ENCODE measurements at places on chromosomes 11 and 22.

DNA sequence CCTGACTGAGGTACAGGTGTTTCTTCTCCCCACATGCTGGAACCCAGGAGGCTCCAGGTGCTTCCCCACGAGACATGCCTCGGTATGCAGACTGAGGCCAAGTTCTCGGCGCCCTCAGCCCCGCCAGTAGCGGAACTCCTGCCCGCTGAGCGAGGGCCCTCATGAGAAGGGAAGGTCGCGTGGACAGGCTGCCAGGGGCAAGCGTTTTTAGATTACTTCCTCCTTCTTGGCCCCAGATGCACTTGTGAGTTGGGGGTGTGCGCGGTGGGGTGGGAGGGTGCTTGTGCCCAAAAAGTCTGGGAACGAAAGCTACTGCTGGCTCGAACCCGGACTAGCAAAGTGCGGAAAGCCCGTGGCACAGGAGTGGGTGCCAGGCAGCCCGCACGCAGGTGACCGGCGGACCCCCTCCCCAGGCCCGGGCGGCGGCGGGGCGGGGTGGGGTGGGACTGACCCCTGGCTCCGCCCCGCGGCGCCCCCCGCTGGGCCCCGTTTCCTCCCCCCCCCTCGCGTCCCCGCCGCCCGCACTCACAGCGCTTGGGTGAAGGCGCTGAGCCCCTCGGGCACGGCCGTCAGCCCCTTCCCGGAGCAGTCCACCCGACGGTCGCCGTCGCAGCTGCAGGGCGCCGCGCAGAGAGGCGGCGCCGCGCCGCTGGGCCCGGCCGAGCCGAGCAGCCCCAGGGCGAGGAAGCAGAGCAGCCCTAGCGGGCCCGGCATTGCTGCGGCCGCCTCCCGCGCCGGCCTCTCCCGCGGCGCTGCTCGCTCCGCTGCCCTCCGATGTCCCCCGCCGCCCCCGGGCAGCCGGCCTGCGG is 797 bp downstream of the LGR4 start:
- no peak for DNase-seq

DNA sequence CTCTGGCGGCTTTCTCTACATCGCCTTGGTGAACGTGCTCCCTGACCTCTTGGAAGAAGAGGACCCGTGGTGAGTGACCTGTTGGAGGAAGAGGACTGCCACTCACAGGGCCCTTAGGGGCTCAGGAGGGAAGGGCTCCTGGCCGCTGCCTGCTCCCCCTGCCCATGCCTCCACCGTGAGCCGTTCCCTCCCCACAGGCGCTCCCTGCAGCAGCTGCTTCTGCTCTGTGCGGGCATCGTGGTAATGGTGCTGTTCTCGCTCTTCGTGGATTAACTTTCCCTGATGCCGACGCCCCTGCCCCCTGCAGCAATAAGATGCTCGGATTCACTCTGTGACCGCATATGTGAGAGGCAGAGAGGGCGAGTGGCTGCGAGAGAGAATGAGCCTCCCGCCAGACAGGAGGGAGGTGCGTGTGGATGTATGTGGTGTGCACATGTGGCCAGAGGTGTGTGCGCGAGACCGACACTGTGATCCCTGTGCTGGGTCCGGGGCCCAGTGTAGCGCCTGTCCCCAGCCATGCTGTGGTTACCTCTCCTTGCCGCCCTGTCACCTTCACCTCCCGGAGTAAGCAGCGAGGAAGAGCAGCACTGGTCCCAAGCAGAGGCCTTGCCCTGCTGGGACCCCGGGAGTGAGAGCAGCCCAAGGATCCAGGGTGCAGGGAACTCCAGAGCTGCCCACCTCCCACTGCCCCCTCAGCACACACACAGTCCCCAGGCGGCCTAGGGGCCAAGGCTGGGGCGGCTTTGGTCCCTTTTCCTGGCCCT is 6.9 kb downstream of the SLC39A13 start:
- no peak for DNase-seq

- DNase-seq: no peak
These were observed 107.8 kb downstream of the CYP2R1 start for GRCh38 chr11:14784230-14784629.

DNA sequence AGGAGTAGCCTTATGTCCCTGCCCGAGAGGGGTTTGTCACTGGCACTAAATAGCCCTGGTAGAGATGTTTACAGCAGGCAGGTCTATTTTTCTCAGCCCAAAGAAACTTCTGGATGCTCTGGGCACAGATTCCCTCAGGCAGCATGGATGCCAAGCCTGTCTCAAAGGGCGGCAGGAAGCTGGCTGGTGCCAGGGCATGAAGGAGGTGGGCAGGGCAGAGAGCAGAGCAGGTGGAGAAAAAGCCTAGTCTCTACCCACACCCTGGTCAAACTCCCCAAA is 4.1 kb upstream of the GAS2L1 start:
- no peak for DNase-seq

DNA sequence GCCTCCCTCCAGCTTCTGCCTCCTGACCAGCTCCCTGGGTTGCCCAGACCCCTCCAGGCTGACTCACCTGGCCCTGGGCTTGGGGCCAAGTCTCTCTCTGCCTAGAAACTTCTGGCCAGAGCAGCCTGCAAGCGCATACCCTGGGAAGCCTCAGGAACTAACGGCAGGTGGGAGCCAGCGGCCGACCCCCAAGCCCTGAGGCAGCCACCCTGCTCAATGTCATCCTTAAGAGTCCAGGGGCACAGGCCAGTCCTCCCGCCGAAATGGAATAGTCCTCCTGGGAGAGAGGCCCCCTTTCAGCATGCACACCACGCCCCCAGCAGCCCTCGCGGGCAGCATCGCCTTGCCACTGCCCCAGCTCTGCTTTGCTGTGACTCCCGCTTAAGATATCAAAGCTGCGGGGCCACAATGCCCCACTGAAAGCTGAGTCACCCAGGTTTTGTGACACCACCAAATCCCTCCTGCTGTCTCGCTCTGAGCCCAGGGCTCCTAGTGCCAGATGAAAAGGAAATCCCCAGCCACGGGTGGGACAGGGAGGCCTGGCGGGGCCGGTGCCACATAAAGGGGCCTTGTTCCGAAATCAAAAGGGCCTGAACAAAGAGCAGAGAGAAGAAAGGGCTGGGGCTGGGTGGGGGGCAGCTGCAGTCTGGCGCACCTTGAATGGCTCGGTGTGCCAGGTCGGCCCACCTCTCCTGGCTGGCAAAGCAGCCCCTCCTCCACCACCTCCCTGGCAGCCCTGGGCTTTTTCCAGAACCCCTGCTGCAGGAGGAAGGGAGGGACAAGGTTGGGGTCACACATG is 21.4 kb upstream of the FGF3 start:
- DNase-seq: no peak

GRCh38 chr11:73323464-73323863 is 15.4 kb downstream of the ARHGEF17 start:
- DNase-seq: no peak

DNA sequence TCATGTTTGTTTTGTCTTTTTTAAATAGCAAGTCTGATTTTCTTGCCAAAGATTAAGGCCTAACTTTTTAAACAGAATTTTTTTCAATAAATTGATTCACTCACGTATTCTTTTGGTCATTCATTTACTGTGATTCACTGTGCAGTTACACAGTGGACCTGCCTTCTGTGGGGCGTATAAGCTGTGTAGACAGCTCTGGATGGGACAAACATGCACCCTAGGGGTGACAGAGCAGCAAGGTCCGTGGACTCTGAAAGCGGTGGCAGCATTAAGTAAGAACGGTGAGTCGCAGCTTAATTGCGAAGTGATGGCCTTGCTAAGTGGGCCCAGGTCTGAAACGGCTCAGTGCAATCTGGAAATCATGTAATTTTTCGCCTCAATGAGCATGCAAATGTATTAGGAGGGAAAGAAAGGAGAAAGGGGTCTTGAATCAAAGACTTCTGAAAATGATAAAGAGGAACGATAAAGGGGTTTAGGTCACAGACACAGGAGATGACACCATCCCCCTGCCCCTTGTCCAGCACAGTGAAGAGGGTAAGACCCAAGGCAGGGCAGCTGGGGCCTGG is 113.1 kb downstream of the SPATA19 start:
- no peak for DNase-seq

- no peak for DNase-seq
These were observed at the start of gene POU2AF1 for GRCh38 chr11:111378861-111379601. Gene POU2AF1 (minus strand): TSS chr11:111379275. CDS start chr11:111379177, 98 bp downstream.

DNA sequence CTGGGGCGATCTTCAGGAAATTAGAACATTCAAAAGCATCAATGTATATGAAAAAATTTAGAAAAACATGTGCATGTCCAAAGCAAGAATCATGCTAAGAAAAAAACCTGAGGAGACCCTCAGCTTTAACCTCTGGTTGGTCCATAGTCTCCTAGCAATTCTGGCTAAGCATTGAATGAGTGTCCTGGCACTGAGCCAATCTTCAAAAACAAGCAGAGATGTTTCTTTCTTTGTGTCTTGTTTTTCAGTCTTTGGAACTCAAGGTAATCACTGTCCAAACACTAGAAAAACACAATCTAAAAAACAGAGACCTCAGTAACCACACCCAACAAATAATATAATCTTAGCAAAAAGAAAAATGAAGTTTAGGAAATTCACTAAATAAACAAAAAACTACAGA is 205.4 kb upstream of the CARD18 start:
- no peak for DNase-seq

- DNase-seq: no peak
These were observed 50.4 kb downstream of the ANO1 start for GRCh38 chr11:70128435-70128906.

- DNase-seq: no peak
These were observed 10.5 kb downstream of the YWHAH start for GRCh38 chr22:31954535-31955523.

GRCh38 chr11:1623716-1624115 is 1.8 kb upstream of the KRTAP5-4 start:
- DNase-seq: no peak

DNA sequence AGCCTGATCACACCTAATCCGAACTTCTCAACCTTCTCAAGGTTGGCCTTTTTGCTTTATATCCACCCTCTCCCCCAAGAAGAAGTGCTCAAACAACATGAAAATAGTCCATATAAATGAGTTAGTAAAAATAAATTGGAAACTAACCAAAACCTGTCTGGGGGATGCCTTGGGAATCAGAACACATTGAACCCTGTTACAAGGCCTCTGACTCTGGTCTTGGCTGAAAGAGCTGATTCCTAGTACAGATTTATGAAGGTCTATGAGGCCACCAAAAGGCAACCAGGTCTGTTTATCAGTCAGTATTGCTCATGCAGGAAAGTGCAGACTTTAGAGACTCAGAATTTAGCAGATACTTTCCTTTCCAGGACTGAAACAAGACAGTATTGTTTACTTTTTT is 49.7 kb downstream of the NRXN2 start:
- DNase-seq: no peak

- no peak for DNase-seq
These were observed 82.6 kb downstream of the MN1 start for GRCh38 chr22:27719036-27719347.

DNA sequence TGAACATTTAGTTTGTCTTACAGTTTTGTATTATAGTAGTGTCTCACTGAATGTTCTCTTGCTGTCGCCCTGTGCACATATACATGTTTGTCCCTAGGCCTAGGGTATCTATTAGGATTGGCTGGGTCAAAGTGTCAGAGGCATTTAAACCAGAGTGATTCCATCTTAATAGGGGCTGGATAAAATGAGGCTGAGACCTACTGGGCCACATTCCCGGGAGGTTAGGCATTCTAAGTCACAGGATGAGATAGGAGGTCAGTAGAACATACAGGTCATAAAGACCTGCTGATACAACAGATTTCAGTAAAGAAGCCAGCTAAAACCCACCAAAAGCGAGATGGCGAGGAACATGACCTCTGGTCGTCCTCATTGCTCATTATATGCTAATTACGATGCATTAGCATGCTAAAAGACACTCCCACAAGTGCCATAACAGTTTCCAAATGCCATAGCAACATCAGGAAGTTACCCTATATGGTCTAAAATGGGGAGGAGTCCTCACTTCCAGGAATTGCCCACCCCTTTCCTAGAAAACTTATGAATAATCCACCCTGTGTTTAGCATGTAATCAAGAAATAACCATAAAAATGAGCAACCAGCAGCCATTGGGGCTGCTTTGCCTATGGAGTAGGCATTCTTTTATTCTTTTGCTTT is 82.6 kb downstream of the LDLRAD3 start:
- no peak for DNase-seq

GRCh38 chr22:36327922-36328551 is 59.7 kb downstream of the MYH9 start:
- no peak for DNase-seq

GRCh38 chr11:87779276-87780067 is 395.8 kb downstream of the RAB38 start:
- DNase-seq: no peak

DNA sequence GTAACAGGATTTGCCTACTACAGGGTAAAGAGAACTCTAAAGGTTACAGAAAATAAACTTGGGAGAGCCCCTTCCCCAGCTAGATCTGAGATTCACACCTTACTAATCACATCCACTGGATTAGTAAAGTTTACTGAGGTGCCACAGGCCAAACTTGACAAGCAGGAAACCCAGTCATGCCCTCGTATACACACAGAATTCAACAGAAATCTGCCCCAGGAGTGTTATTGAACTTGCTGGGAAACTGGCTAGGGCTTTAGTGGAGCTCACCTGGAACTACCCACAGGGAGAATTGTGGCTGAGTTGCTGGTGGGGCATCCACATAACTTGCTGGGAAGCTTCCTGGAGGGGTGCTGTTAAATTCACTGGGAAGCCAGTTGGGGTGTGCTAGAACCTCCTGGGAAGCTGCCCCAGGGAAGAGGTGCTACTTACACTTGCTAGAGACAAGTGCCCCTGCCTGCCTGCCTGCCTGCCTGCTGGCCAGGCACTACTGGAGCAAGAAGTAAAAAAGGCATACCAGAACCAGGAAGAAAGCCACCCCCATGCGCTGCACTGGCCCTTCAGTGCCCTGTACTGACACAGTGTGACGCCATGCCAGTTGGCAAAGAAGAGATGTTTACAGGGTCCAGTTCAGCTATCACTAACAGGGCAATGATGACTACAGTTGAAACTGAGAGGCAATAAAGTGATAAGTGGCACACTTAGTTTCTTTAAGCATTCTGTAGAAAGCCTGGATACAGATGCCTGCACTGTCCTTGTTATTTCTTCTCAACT is 106.5 kb downstream of the ALX4 start:
- no peak for DNase-seq

All from NCI-H524 treated with DMSO at 0.1 percent for 48 hours (cell line).